ENCODE measurements at places on chromosomes 6 and 20. TPM values are rescaled to one million over a fixed set of nuclear protein-coding genes. Genes with fewer than 3 reads are reported as not detected.

ALDH5A1 gene
- total RNA-seq: 0.36 TPM

FOXA2 gene
- total RNA-seq: not detected

HEY2 gene
- not detected for total RNA-seq

GATA5 gene
- not detected for total RNA-seq

BNIP5 gene
- total RNA-seq: not detected

RALY gene
- total RNA-seq: 46.2 TPM

ZBTB46 gene
- total RNA-seq: 15.3 TPM

ARFGEF3 gene
- total RNA-seq: under 0.01 TPM

PLG gene
- not detected for total RNA-seq

LY86 gene
- not detected for total RNA-seq

PPP1R14C gene
- not detected for total RNA-seq

TRIM31 gene
- not detected for total RNA-seq

SRMS gene
- not detected for total RNA-seq

PTGIS gene
- 1.6 TPM for total RNA-seq

THBS2 gene
- total RNA-seq: 101 TPM

TMC2 gene
- not detected for total RNA-seq

DYNLT2 gene
- total RNA-seq: 1.1 TPM

All from IMR-90 (cell line).